Fibroblast of villous mesenchyme (primary cell): ENCODE measurements at places on chromosomes 7 and 10. TPM values are rescaled to one million over a fixed set of nuclear protein-coding genes. Genes with fewer than 3 reads are reported as not detected.

HOGA1 gene
- 0.32 and 0.86 TPM in 2 replicates for total RNA-seq

SPDYE5 gene
- not detected in 2 replicates for total RNA-seq

GPR158 gene
- 0.43 and 0.97 TPM in 2 replicates for total RNA-seq

NSUN5 gene
- 13.2 and 14.7 TPM in 2 replicates for total RNA-seq

OPALIN gene
- total RNA-seq, result not detected in 2 replicates

GSDME gene
- 46.4 and 70.8 TPM in 2 replicates for total RNA-seq

- DNase-seq, result no peak
These were observed 20.3 kb downstream of the H2AZ2 start for GRCh38 chr7:44827567-44827966.

DNA sequence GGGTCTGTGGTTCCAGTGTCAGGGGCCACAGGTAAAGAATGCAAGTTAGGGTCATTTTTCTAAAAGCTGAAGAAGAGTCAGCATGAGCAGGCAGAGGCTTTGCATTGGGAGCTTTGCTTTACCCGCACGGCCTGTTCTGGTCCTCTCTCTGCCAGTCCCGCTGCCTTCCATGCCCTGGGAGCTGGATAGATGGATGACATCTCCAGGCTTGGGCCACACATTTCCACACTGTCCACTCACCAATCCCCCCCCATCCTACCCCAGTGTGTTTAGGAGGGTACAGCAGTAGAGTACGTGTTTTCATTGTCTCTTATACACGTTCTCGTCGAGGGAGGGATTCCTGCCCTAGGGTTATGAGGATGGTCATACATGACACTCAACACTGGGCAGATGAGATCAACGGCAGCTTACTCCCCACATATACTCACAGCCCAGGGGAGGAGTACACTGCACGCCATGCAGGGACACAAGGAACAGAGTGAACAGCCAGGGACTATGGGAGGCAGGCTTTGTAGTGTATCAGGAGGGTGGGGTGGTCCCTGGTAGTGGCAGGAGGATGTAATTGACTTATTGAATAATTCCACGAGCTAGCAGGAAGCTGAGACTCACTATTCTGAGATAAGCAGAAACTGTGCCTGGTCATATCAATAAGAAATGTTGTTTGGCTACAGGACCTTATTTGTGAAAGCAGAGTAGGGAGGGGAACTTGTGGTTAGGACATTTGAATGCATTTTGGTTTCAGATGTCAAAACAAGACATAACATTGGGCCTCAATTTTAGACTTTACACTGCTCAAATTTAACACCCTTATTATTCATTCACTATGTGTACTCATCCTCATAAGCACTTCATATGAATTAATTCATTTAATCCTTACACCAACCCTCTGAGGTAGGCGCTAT is 36.6 kb downstream of the PLPP4 start:
- no peak for DNase-seq

- DNase-seq, result no peak
These were observed 283.8 kb upstream of the LRGUK start for GRCh38 chr7:133843341-133843740.

DNA sequence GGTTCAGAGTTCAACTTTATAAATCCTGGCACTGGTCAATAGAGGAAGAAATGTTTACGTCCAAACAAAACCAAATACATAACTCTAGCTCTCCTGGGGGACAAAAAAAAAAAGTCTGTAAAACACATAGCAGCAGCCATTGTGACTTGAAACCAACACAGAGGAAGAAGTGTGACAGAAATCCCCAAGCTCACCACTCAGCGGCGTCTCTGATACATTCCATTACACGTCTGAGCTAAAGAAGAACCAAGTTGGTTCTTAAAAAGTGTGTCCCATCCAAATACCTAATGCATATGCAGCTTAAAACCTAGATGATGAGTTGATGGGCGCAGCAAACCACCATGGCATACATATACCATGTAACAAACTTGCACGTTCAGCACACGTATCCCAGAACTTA is 58.3 kb upstream of the NANOS1 start:
- DNase-seq, result peak; percentile 23

DNA sequence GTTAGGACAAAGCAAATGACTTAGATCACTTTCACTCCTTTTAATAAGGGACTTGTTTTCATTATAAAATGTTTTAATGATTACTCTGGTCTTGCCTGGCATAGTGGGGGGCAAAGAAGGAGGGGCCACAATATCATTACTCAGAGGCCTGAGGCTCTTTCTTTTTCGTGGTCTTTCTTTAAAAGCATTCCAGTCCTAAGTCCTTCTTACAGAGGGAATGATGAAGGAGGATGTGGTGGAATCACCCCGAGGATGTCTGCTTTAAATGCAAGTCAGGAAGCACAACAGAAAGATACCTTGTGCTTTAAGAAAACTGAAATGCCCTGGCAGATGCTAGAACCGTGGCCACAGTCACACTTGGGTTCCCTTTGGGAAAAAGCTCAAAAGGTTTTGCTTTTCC is 379.1 kb downstream of the INHBA start:
- DNase-seq, result no peak

DNA sequence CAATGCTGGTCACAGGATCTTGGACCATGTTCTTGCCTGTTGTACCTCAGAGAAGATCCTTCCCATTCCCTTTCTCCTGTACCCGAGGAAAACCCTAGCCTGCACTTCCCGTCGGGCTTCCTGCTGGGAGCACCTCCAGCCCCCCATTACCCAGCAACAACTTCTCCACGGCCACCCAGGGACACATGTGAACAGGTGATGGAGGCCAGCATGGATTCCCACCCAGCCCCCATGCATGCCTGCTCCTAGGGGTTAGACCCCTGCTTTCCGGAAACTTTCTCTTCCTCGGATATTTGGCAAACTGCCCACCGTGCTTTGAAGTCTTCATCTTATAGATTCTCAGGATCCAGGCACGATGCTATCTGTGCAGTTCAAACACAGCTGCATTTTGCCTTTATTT is 67.3 kb downstream of the CALML3 start:
- DNase-seq, result no peak

DNA sequence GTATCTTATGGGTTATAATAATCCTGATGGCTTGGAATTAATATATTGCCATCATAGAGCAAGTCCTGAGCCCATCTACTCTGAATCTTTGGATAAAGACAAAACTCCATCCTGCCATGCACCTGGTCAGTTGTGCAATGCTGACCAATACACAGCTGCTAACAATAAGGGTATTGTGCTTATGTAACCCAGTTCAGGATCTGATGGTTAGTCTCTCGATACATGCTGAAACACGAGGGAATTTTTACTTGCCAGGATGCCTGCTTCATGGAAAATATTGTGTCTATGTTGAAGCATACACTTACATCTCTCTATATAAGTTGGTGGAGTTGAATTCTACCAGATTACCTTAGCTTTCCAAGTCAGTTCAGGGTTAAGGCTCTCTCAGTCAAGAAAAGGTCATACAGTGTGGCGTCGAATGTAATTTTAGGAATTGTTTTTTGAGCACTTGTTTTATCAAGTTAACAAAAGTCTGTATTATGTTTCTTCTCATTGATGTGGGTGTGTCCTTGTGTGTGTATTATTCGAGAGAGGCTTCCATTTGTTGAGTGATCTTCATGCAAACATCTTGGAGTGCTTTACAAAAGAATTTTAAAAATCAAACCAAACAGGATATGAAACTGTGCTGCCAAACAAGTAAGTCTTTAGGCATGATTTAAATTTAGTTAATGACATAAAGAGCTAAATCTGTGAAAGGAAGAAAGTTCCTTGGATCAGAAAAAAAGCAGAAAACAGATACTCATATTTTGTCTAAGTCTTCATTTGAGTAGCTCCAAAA is 449.1 kb downstream of the SUGCT start:
- DNase-seq, result no peak

- DNase-seq, result no peak
These were observed 826.6 kb upstream of the COBL start for GRCh38 chr7:52143219-52143618.

DNA sequence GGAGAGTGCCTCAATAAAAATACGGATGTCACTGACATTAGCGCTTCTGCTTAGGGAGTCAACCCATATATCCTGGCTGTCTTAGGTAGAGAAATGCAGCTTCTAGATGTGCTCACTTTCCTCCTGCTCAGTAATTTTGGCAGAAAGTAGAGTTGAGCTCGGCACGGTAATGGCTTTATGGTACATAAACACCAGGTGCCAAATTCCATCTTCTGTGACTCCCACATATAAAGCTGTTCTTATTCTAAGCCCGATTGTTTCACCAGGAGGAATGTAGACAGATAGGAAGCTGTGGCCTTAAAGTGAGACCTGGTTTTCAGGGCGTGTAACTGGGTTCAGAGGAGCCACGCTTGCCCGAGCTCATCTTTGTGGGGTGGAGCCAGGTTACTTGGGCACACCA is 143.7 kb downstream of the CREB5 start:
- no peak for DNase-seq

DNA sequence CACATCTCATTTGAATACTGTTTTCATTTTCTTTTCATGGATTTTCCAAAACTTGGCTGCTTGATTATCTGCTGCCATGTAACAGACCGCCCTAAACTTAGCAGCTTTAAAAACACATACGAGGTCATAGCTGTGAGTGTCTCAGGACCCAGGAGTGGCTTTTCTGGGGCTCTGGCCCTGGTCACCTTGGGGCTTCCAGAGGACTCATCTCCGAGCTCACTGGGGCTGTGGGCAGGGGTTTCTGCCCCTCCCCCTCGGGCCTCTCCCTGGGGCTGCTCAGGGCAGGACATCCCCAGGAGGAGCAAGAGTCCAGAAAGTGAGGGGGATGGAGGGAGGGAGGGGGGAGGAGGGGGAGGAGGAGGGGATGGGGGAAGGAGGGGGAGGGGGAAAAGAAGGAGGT is 77.0 kb downstream of the NKX6-2 start:
- DNase-seq, result no peak

DNA sequence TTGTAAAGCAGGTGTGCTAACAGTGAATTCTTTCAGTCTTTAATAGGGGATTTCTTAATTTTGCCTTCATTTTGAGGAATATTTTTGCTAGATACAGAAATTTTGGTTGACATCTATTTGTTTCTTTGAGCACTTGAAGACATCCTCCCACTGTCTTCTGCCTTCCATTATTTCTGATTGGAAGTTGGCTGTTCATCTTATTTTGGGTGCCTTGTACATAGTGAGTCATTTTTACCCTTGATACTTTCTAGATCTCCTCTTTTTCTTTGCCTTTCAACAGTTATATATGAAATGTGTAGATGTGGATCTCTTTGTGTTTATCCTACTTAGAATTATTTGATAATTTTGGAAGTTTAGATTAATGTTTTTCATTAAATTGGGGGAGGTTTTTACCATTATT is 631.0 kb downstream of the AUTS2 start:
- no peak for DNase-seq

GRCh38 chr7:133957845-133958244 is 169.3 kb upstream of the LRGUK start:
- no peak for DNase-seq

DNA sequence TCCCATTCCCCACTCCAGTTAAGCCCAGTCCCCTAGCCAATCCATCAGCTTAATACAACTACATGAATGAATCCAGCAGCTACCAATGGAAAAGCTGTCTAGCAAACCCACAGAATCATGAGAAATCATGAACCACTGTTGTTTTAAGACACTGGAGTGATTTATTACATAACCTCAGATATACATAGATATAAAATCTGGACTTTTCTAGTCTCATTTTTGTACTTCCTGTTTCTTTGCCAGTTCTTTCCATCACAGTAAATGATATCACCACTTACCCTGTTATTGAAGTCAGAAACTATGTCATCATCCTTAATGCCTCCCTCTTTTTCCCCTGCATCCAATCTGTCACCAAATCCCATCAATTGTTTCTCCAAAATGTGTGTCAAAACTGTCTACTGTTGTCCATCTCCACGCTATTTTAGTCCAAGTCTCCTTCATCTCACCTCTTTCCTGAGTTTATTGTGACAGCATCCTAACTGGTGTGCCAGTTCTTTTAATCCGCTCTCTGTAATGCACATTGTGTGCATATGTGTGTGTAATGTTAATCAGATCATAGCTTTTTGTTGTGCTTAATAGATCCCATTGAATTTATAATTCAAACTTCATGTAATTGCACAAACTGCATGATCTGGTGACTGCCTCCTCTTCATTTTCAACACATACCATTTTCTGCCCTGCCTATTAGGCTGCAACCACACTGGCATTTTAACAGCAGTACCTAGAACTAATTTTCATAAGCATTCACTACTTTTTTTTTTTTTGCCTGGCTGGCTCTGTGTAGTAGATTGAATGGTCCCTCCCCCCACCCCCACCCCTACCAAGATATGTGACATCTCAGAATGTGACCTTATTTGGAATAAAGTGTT is 56.0 kb downstream of the MKLN1 start:
- DNase-seq, result no peak

GRCh38 chr7:80175744-80176143 is 41.1 kb downstream of the GNAI1 start:
- DNase-seq, result no peak

- DNase-seq, result no peak
These were observed 12.3 kb upstream of the ELN start for GRCh38 chr7:74015670-74016069.

GRCh38 chr10:14380746-14381145 is 50.0 kb upstream of the FRMD4A start:
- DNase-seq, result no peak

DNA sequence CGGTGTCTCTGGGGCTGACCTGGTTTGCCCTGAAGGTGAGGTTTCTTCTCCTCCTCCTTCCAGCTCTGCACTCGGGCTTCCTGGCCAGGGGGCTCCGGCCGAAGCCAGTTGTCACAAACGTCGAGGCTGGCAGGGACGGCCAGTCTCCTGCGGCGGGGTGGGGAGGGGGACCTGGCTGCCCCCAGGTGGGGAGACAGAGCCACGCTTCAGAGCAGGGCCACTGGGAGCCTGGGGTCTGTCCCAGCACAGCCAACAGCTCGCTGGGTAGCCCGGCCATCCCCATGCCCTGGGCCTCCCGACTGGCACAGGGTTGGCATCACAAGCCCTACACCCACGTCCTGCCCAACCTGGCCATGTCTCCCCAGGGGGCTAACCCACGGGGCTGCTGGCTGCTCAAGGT is 20.4 kb downstream of the MICALL2 start:
- DNase-seq, result no peak

DNA sequence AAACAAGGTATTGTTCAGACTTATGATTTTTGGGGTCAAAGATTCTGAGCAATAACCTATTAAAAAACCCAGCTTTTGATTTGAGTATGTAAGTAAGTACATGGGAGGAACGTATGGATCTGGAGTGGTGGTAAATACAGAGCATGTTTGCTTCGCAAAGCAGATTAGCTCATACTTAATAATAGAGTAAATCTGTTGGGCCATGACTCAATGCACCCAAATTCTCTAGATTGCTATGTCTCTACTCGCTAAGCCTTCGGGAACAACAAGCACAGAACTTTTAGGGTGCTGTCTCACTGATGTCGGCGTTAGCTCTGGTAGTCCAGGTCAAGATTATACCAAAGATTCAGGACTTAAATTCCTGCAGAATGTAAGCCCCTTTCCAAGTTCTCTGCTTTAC is 807 bp upstream of the MINPP1 start:
- DNase-seq, result peak; percentile 47
